HT-29 (cell line): ENCODE measurements at places on chromosomes 2 and 18. TPM values are rescaled to one million over a fixed set of nuclear protein-coding genes. Genes with fewer than 3 reads are reported as not detected.
A peak's percentile ranks its signal among the peaks of the same experiment; 100 is the strongest.

The GRB14 gene
- total RNA-seq: 15.9 and 20.0 TPM in 2 replicates

The LOXHD1 gene
- total RNA-seq: not detected in 2 replicates

GRCh38 chr2:57598551-57598950, 448.1 kb upstream of the VRK2 start:
- no peak for DNase-seq

DNA sequence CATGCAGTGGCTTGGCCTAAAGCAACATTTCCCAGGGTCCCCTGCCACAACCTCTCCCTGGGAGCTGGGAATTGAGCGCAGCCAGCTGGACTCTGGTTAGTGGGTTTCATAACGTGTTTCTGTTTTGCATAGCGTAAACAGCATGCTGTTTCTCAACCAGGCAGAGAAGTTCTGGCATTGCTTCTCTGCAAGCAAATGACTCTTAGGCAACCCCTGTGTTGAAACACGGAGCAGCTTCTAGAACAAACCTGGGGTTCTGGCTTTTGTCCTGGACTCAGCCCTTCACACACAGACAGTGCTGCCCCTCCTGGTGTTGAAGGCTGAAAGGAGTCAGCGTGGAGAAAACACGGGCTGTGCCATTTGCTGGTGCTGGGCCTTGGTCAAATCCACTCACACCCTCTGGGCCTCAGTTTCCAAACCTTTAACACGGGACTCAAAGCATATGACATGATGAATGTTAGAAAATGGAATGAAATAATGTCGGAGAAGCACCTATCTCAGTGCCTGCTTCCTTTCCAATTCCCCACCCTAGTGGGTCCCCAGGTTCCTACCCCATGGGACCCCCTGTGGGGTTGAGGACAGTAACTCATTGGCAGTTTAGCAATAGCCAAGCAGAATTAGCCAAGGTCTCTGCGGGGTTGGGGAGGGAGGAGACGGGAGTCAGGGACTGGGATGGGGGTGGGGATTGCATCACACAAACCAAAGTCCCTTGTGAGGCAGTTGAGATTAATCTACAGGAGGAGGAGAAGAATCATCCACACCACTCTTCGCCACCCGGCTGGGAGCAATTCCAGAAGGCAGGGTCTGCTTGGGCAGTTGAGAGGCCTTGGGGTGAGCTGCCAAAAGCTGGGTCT, 30.2 kb upstream of the IL1R2 start:
- no peak for DNase-seq

- peak; percentile 92 for DNase-seq
Observed at GRCh38 chr2:162123806-162124758, 28.0 kb downstream of the GCG start.

- DNase-seq: peak; percentile 68
Observed at GRCh38 chr2:171158790-171159371, 1.8 kb downstream of the TLK1 start.
